ENCODE measurements at places on chromosomes 7 and 10.

GRCh38 chr10:10007957-10008356 is 1009.7 kb upstream of the CELF2 start:
- DNase-seq, result no peak

DNA sequence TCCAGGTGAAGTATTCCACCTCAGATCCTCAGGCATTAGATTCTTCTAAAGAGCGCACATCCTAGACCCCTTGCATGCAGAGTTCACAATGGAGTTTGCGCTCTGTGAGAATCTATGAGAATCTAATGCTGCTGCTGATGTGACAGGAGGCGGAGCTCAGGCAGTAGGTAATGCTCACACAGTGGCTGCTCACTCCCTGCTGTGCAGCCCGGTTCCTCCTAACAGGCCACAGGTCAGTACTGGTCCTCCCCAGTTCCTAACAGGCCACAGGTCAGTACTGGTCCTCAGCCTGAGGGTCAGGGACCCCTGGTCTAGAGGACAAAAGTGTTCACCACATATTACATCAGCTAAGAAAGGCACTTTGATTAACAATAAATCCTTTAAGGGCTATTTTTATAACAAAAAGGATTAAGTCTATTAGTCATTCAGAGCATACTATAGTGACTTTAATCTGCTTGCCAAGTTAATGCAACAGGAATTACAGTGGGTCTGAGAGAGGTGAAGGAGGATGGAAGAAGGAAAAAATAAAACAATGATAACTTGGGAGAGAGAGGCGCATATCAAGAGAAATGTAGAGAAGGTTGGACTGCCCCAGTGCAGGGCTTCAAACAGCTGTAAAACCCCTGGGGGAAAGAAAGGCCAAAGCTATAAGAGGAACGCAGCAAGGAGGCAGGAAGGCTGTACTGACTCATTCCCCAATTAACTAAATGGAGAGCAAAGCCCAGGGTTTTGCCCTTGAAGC is 49.2 kb downstream of the CUL2 start:
- DNase-seq, result peak; percentile 61

GRCh38 chr7:144386741-144387140 is 16.8 kb downstream of the NOBOX start:
- DNase-seq, result peak; percentile 35

- DNase-seq, result no peak
These were observed 265.1 kb upstream of the IGFBP3 start for GRCh38 chr7:46186131-46186530.

- DNase-seq, result no peak
These were observed 195.0 kb downstream of the PHF14 start for GRCh38 chr7:11168650-11169170.

- DNase-seq, result peak; percentile 63
These were observed 107.5 kb downstream of the EPDR1 start for GRCh38 chr7:38027884-38028455.

GRCh38 chr10:61628151-61628874 is 34.4 kb upstream of the CABCOCO1 start:
- no peak for DNase-seq
